GM23248 (cell line): ENCODE measurements at places on chromosomes 13 and 19.

- no peak for DNase-seq
These were observed 22.1 kb downstream of the ZNF787 start for GRCh38 chr19:56098731-56099568.

DNA sequence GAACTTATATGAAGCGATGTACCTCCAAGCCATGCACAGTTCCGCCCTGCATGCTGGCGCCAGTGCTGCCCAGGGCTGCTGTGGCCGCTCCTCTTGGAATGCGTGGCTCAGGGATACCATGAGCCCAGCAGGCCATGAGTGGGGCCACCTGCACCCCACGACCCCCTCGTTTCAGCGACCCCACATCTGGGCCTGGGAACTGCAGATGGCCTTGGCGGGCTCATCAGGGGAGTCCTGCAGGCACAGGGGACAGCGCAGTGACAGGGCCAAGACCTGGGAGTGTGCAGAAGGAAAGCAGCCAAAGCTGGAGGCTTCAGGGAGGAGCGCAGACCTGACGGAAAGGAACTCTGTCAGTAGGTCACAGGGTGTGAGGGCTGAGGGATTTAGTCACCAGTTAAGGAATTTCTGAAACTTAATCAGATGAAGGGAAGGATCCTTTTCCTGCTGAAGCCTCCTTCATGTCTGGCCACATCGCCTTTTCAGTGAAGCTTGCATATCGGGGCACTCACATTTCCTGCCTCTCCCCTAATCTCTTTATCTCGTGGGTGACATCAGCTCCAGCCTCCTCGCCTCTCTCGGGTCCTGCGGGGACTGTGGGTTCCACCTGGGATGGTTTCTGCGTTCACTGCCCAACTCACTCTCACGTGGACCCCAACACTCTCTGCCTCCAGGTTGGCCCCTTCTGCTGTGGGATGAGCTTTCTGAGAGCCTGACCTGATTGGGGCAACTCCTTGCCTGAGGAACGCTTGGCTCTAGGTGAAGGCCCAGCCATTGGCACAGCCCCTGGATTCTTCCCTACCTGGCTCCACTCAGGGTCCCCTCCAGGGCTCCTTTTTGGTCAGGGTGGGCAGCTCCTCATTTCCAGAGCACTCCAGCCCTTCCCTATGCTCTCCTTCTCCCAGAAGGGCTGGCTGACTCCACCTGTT lies 123.5 kb downstream of the CRYL1 start:
- peak; percentile 75 for DNase-seq

- no peak for DNase-seq
These were observed 316.3 kb upstream of the KLF12 start for GRCh38 chr13:74450525-74450845.

DNA sequence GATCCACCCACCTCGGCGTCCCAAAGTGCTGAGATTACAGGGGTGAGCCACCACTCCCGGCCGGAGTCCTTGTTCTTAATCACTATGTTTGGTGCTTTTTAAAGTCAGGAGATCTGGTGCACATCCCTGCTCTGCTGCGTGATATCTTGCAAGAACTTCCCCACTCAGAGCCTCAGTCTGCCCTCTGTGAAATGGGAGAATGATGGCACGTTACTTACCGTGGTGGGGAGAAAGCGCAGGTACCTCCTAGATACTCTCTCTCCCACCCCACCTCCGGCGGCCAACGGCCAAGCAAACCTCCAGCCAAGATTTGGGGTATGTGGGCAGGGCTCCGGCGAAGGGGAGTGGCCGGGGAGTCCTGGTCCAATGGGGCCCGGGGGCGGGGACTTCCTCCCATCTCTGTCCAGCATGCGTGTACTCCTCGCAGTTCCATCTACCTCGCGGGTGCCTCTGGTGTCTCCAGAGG lies at the start of gene RYR1:
Gene RYR1 (plus strand): TSS at position 424 of the 466 bp plus-strand sequence. CDS start 139 bp downstream, outside the sequence.
- peak; percentile 58 for DNase-seq

GRCh38 chr13:49220036-49220855 lies at the start of gene MLNR:
MLNR (plus strand) TSS chr13:49220338; CDS start chr13:49220338, 0 bp downstream.
- DNase-seq, result peak; percentile 52

DNA sequence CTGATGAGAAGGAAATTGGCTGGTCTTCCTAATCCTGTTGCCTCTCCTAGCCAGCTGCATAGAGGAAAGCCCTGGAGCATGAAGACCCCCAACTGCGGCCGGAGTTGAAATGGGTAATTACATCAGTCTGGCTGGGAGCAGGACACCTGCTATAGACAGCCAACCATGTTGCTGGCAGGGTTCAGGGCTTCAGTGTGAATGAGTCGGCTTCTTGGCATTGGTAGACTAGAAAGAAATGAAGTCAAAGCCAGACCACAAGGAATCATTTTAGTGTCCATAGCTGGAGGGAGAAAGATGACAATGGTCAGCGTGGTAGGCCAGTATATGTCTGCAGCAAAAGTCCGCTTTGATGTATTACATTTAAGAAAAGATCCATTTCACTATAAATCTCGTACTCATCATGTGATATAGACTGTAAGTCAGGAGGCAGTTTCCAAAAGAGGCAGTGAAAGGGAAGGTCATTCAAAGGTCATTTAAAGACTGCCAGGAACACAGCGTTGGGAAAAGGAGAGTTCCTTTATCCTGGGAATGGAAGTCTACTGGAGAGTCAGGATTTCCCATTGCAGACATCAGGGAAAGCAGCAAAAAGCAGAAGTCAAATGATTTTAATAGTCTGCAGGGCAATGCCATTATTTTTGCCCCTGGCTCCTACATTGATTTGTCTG lies 262.7 kb downstream of the DNAJC15 start:
- peak; percentile 69 for DNase-seq

GRCh38 chr19:30744741-30745475 lies 372.7 kb downstream of the ZNF536 start:
- DNase-seq, result no peak

- no peak for DNase-seq
These were observed 50.0 kb downstream of the TNFSF11 start for GRCh38 chr13:42623916-42624315.

- no peak for DNase-seq
These were observed 164.6 kb downstream of the ABCC4 start for GRCh38 chr13:95136638-95137037.

DNA sequence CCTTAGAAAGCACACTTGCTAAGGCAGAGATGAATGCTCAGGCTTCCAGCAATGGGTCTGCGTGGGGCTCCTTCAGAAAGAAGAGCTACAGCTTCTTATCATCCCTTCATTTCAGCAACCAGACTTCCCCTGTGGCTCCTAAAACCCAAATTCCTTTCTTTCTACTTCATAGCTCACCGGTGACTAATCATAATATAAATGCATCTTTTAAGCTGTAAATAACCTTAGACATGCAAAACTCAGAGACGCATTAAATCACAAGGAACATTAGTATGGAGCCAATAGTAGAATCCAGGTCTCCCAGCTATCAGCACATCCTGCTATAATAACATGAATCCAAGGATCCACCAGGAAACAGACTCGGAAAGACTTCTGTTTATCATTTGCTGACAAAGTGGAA lies 375.6 kb downstream of the COG6 start:
- peak; percentile 61 for DNase-seq

DNA sequence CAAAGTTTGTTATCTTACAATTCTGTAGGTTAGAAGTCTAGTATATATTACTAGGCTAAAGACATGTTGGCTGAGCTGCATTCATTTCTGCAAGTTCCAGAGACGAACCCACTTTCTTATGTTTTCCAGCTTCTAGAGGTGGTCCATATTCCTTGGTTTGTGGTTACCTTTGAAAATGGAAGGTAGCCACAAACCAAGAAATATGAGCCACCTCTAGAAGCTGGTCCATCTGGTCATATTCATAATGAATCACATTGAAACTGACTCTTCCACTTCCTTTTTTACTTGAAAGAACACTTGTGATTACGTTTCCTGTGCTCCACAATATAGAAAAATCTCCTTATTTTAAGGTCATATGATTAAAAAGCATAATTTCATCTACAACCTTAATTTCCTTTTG lies 943.0 kb upstream of the PCDH9 start:
- DNase-seq, result no peak

GRCh38 chr19:51702103-51702824 lies 9.1 kb downstream of the SPACA6 start:
- DNase-seq, result peak; percentile 84
